ENCODE measurements at places on chromosomes 4 and X.
A peak's percentile ranks its signal among the peaks of the same experiment; 100 is the strongest.

DNA sequence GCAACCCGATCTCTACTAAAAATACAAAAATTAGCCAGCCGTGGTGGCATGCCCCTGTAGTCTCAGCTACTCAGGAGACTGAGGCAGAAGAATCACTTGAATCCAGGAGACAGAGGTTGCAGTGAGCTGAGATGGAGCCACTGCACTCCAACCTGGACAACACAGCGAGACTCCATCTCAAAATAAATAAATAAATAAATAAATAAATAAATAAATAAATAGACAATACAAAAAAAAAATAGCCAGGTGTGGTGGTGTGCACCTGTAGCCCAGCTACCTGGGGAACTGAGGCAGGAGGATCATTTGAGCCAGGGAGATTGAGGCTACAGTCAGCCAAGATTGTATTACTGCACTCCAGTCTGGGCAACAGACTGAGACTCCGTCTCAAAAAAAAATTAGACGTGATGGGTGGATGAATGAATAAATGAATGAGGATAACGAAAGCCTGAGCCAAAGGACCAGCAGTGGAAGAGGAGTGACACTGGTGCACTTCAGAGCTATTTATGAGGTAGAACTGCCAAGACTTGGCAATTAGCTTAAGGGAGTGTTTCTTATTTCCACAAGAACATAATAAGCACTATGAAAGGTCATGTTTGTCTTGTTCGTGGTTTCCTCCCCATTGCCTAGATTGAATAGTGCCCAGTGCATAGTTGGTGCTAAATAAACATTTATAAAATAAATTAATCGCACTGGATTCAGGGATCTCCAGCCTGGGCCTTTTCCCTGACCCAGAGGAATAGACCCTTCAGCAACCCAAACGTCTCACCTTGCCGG, 232.2 kb downstream of the IDS start:
- DNase-seq, result no peak

GRCh38 chrX:45138525-45138924, 62.2 kb downstream of the DIPK2B start:
- DNase-seq, result no peak

GRCh38 chrX:153736871-153737441, 12.3 kb downstream of the ABCD1 start:
- no peak for DNase-seq

DNA sequence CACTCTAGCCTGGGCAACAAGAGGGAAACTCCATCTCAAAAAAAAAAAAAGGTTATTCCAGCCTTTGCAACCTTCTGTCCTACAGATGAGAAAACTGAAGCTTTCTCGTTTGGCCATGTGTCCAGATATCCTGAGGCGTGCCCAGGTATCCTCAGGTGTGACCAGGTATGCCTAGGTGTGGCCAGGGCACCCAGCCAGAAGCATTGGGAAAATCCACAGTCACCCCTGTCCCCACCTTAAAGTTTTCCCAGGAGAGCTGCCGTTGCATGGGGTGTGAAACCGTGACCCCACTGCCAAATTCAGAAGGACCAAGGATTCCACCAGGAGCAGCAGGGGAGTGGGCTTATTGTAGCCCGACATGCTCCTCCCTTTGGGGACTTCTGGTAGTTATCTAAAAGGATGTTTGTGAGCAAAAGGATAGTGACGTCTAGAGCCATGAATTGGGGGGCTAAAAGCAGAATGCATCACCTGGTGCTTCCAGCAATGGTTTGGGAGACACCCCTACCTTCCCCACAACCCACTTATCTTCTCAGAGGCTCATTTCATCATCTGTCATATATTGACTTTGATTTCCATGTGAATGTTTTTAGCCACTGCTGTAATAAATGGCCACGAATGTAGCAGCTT, 4.0 kb upstream of the DHRSX start:
- no peak for DNase-seq

- DNase-seq, result no peak
Observed at GRCh38 chr4:145302725-145303124, 122.3 kb upstream of the OTUD4 start.

DNA sequence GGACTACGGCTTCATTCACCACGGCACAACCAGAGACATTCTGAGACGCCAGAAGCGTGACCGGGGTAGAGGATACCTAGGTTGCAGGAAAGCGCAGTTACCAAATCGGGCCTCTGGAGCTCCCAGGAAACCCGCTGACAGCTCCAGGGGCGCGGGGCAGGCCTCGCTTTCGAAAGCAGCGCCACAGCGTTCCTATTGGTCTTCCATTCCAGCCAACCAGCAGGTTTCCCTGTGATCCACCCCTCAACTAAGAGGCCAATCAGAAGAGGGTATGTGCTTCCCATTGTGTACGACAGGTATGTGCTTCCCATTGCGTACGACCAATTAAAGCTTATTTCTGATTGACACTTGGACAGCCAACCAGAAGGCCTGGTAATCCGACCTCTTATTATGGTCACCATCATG, 14.9 kb downstream of the SNX12 start:
- no peak for DNase-seq

GRCh38 chrX:27575565-27575964, 14.6 kb upstream of the DCAF8L2 start:
- DNase-seq, result no peak

GRCh38 chrX:128051526-128051925, 677 bp downstream of the ACTRT1 start:
- DNase-seq, result no peak

- DNase-seq, result no peak
Observed at GRCh38 chr4:55973650-55974049, 24.9 kb downstream of the CEP135 start.

GRCh38 chr4:108166441-108167315, 2.1 kb downstream of the LEF1 start:
- no peak for DNase-seq

DNA sequence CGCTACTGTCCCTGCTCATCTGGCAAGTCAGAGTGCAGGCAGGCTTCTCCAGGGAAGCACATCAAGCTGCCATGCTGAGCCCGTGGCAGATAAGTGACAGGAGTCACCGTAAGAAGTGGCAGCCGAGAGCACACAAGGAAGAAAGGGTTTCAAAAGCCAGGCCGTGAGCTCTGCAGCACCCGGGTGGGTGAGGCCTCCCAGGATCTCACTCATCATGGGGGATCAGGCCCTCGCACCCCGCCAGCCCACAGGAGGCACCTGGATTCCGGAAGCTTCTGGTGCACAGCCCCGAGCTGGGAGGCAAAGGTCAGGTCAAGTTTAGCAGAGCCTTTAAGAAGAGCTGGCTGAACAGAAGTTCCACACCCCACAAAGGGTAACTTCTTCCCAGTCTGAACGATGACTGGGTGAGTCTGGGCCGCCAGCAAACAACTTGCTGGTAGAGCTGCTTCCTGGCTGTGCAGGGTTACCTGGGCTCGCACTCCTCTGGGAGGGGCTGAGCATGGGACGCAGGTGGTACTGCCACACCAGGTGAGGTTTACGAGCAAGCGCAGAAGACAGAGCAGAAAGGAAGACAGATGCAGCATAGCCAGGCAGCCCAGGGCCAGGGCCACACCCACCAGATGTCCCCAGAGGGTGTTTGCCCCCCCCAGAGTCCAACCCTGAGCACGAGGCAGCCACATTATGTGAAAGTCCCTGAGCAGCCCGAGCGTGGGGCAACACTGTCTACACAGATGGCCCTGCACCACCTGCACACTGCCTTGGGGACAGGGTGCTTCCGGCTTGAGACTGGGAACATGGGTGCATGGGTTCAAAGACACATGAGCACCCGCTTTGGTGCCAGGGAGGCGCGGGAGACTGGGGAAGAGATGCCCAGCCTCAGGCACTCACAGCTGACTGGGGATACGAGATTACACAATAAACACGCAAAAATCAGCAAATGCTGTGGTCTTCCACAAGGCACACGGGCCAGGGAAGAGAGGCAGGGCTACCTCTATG, 7.7 kb downstream of the CCNQ start:
- DNase-seq, result no peak

DNA sequence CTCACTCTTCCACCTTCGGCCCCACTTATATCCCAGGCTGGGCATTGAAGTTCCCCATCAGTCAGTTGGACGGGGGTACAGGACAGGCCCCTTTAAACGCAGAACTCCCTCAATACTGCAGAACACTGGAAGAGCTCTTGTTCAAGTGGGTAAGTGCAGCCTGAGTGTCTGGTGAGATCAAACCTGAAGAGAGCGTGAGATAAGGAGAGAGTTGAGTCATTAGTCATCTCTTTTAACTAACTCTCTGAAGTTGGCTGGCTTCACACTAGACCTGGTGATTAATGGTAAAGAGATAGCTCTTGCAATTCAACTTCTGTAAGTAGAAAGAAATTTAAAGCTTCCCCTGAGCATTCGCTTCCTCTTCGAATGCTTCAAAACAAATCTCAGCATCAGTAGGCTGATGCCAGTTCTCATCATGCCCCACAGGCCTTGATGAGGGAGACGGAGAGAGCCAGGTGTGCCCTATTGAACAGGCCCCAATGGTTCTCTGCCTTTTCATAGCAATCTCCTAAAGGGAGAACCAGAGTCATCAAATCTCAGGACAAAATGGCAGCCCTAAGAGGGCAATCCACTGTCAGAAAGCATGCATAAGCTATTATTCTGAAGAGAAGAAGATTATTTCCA, 41.0 kb upstream of the JADE1 start:
- DNase-seq, result no peak

DNA sequence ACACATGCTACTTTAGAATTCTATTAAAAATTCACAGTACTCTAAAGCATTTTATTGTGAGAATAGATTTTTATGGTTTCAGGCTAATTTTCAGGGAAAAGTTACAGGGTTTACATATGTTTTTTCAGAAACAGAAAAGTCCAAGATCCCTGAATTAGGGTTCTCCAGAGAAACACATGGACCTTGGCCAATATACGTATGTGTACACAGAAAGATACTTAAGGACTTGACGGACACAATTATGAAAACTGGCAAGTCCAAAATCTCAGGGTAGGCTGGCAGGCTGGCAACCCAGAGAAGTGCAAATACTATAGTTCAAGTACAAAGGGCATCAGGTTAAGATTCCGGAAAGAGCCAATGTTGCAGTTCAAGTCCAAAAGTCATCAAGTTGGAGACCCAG, 1897.8 kb upstream of the PCDH10 start:
- no peak for DNase-seq

DNA sequence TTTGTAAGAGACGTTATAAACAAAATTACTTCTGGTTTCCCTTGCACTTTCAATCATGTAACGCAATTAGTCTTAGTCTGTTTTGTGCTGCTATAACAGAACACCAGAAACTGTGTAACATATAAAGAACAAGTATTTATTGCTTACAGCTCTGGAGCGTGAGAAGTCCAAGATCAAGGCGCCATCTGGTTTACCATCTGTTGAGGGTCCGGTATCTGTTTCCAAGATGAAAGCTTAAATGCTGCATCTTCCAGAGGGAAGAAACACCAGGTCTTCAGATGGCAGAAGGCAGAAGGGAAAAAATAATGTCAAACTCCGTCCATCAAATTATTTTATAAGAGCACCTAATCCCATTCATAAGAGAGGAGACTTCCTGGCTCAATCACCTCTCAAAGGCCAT, 474.1 kb downstream of the PDGFC start:
- no peak for DNase-seq

DNA sequence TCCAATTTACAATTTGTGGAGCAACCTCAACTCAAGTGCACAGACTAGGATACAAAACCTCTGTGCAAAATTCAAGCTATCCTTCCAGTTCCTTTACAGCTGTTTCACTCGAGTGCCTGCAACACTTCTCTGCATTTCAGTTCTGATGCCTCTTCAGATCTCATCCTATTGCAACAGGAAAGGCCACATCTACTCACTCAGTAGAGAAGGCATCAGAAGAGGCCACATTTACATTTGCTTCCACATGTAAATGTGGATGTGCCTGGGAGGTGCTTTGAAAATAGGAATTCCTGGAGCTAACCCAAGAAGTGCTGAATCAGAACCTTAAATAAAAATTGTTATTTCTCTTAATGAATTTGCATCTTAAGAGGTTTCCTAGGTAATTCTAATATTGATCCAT, 45.8 kb upstream of the SERTM2 start:
- no peak for DNase-seq

DNA sequence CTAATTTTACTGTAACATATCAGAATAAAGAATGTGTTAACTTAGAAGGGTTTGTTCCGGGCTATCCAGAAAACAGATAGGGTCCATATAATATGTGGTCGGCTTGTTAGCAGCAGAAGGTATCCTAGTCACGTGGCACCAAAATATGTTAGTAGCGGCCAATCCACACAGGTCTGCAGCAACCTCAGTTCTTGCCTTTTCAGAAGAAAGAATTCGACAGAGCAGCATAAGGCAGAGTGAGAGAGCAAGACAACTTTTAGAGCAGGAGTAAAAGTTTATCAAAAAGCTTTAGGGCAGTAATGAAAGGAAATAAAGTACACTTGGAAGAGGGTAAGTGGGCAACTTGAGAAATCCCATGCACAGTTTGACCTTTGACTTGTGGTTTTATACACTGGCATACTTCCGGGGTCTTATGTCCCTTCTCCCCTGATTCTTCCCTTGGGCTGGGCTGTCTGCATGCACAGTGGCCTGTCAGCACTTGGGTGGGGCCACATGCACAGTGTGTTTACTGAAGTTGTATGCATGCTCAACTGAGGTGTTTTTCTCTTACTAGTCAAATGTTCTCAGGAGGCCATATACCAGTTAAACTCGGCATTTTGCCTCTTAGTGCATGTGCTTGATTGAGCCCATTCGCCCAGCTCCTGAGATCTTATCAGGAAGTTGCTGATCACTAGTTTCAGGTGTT, 37.0 kb upstream of the ABCG2 start:
- no peak for DNase-seq

- no peak for DNase-seq
Observed at GRCh38 chr4:58749206-58749605, 1639.0 kb upstream of the IGFBP7 start.

GRCh38 chrX:9153300-9153699, 119.4 kb upstream of the FAM9B start:
- no peak for DNase-seq

GRCh38 chr4:8205749-8206611, 6.9 kb downstream of the SH3TC1 start:
- peak; percentile 57 for DNase-seq

DNA sequence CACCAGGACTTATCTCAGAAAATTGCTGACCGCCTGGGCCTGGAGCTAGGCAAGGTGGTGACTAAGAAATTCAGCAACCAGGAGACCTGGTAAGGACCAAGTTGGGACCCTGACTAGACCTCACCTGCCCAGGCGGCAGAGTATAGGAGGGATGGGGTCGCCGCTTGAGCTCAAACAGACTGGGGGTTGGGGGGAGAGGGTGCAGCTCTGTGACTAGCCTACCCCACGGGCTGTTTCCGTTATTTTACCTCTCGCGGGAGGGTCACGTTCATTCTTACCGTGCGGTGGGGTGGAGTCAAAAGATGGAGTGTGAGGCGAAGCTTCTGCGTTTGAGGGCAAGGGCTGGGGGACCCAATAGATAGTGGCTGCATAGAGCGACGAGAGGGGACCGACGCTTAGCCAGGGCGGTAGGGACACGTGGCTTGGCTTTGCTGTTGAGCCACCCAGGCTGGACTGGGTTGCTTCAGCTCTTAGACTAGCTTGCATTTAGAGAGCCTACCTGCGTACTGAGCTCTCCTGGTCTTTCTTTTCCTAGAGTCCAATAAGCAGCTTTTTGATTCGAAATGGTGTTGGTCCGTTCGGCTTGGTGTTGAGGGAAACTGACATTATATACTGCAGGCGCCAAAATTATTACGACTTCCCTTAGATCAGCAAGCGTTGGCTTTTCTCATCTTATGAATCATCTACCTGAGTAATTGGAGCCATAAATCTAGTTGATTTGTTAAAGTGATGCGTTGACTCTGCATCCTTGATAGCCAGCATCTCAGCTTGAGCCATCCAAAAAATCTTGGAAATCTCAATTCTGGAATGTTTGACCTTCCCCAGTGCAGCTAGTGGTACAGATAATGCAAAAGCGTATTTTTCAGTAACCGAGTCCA, 591 bp downstream of the PRPS1 start:
- peak; percentile 69 for DNase-seq

- DNase-seq, result no peak
Observed at GRCh38 chr4:184932343-184932742, 85.9 kb upstream of the HELT start.

All from NCI-H187 (cell line).